A549 treated with CORT108297 at 1 μM for 4 hours (cell line): ENCODE measurements at places on chromosomes 7 and 10. TPM values are rescaled to one million over a fixed set of nuclear protein-coding genes. Genes with fewer than 3 reads are reported as not detected.

The GSAP gene
- 2.6 to 3.2 TPM (median 2.8 TPM) in 5 replicates for total RNA-seq

The PALD1 gene
- 5.8 to 8.4 TPM (median 8.0 TPM) in 5 replicates for total RNA-seq

The VWDE gene
- total RNA-seq, result 0.39 to 0.63 TPM (median 0.53 TPM) in 5 replicates

The TFR2 gene
- total RNA-seq, result 1.9 to 3.4 TPM (median 2.8 TPM) in 5 replicates

The DOCK1 gene
- total RNA-seq, result 19.7 to 26.3 TPM (median 24.0 TPM) in 5 replicates

The TMEM229A gene
- not detected in 5 replicates for total RNA-seq

The COX19 gene
- 5.5 to 7.3 TPM (median 5.9 TPM) in 5 replicates for total RNA-seq

The ARHGEF35 gene
- total RNA-seq, result 0.20 to 0.42 TPM (median 0.28 TPM) in 5 replicates

The CYP3A7 gene
- 0.06 TPM in 1 of 5 replicates, not detected in the others for total RNA-seq
